ENCODE measurements at places on chromosomes 1 and 21.

GRCh38 chr21:37146320-37147235, 73.5 kb downstream of the TTC3 start:
- DNase-seq: no peak

DNA sequence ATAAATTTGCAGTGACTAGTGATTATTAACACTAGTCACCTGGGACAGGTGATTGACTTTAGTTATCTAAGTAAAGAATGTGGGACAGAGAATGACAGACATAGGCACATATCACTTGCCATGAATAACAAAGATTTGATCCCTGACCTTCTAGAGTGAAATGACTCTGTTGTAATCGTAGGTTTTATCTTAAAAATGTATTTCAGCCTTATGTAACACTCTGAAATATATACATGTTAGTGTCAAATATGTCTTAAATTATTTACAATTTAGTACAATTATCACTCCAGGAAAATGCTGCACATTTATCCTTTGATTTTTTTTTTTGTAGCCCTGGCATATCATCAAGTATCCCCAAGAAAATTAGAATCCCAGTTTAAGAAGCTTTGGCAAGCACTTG, 186.4 kb upstream of the PTGFR start:
- DNase-seq: no peak

DNA sequence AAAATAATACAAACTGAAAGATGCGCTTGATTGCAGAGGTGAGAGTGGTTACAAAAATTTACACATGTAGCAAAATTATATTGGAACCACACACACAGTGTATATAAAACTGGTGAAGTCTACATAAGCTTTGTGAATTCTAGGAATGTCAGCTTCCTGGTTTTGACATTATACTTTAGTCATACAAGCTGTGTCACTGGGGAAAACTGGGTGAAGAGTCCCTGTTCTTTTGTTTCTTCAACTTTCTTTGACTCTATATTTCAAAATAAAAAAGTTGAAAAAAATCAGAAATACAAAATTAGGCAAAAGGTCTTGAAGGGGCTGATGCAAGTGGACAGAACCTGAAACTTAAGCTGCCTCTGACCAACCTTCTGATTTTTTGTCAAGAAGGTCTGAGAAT, 3.0 kb downstream of the C1QC start:
- no peak for DNase-seq

DNA sequence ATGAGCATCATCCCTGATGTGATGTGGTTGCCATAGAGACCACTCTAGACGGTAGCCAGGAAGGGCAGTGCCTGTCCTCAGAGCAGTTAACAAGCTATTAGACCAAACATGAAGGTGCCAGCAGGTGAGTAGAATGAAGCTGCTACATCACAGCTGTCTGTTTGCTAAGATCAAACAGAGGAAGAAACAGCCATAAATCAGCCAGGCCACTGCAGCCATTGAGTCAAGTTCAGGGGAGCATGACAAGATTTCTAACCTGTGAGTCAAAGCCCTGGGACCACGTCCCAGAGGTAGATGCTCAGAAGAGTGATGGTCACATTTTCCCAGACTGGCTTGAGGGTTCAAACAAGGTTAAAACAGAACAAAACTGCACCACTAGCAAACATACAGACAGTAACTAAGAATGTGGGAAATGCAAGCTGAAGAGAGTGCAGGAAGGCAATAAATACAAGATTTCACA, 450.6 kb upstream of the DAB1 start:
- no peak for DNase-seq

DNA sequence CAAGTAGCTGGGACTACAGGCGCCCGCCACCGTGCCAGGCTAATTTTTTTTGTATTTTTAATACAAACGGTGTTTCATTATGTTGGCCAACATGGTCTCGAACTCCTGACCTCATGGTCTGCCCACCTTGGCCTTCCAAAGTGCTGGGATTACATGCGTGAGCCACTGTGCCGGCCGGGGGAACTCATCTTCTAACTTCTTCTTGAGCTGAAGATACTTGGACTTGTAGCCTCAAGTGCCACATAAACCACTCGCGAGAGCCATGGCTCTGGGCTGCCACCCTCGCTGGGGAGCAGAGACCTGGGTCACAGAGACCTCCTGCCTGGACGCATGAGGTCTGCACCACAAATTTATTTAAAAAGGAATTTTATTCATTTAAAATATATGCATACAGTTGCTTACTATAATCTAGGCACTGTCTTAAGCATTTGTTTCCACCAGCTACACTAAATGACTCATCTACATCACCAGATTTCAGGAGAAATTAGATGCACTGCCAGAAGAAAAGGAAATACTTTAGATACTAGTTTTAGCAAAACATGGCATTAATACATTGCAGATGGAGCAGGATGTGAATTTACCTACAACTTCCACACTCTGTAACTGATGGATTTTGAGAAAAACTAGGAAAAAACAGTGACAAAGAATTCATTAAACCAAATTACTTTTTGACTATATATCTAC, 29.9 kb upstream of the PUM1 start:
- no peak for DNase-seq

GRCh38 chr1:75129660-75129982, 4.6 kb upstream of the LHX8 start:
- no peak for DNase-seq

DNA sequence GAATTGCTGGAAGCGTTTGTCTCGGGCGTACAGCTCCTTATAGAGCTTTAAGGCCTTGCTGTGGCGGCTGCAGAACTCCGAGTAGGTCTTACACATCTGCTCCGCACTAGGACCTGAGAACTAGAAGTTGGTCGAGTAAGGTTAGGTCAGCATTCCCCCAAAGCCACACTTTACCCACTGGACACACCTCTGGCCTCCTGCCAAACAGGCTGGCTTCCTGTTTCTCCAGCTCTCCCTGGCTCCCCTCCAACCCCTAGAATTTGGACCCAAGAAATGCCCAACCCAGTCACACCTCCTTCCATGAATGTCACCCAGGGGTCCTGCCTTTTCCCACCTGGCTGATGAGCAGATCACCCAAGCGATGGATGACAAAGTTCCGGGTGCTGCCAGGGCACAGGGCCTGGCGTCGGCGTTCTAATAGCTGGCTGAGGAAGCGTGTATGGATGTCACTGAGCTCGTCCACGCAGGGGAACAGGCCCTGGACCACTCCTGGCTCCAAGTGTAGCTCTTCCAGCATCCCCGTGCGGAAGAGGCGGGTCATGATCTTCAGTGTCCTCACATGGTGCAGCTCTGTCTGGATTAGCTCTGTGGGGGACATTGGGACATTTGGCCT, 15.6 kb downstream of the ARHGEF2 start:
- DNase-seq: no peak

DNA sequence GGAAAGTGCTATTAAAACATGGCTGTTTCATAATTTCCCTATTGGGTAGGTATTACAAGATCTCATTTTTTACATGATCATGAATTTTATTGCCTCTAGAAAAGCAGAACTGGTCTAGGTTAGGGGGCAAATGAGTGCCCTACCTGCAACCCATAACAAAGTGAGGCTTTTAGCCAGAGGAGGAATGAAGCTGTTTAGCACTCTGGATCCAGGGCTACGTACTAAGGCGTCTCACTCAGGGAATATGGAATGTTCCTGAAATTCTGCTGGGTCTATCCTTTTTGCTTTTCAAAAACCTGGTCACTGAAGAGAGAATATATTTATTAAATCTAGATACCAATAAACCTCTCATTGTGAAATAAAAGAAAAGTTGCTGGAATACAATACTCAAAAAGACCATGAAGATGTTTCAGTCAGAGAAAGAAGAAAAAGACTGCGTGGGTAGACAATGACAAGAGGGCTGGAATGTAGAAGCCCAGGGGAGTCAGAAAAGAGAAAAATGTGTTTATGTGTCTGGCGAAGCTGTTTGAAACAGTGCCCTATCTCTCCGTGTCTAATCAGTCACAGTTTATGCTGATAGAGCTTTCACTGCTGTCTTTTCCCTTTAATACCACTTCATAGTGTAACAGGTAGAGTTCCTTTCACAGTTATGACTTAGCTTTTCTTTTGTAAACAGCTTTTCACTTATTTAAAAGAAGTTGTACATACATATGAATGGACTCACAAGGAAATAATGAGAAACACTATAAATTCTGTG, 25.0 kb upstream of the SYDE2 start:
- no peak for DNase-seq

DNA sequence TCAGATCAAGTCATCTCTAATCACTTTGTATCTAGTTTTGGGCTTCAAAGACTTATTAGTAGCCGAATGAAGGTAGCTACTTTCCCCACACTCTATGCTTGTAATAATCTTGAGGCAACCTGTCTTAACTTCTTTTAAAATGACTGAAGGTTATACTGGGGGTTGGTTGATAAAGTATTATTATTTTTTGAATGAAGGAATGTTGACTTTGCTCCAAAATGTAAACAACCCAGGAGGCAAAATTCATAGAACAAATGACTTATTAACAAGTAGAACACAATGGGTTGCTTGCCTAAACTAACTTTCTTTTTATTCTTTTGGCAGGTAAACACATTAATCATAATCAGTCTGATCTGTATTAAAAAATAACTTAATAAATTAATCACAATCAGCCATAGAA, 440.0 kb downstream of the USP25 start:
- DNase-seq: no peak

DNA sequence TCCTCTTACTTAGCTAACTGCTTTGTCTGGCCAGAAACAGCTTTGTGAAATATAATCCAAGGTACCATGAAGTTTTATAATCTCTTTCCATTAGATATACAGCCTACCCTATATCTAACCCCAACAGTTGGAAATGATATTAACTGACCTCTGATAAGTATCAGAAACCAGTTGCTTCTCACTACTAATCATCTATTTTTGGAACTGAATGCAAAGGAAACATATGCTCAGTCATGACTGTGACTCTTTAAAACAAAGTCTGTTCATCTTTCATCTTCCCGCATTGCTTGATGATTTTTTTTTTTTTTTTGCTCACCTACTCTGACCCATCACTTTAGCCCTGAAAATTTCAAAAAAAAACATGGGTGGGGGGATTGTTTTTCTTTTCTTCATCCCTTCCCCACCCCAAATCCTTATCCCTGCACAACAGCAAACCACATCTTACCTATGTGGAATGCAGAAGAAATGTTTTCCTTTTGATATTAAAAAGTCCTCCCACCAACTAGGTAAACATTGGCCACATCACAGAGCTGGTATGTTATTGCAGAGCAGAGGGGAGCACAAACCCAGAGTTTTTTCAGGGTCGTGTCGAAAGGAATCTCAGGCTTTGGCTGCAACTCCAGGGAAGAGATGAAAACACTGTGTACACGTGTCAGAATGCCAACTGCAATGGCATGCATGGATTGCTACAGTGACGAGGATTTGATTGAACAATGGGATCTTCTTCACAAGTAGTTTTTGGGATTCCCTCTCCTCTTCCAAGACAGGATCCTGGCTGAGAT, 137.3 kb downstream of the SLC30A10 start:
- DNase-seq: no peak

GRCh38 chr1:66557157-66557556, 23.2 kb downstream of the SGIP1 start:
- DNase-seq: no peak

Measured in activated CD4-positive, alpha-beta T cell treated with anti-CD3 and anti-CD28 coated beads for 4 hours (primary cell).